Urinary bladder (tissue), 4 donors: ENCODE measurements at places on chromosomes 3 and 15. TPM values are rescaled to one million over a fixed set of nuclear protein-coding genes. Genes with fewer than 3 reads are reported as not detected.

DNA sequence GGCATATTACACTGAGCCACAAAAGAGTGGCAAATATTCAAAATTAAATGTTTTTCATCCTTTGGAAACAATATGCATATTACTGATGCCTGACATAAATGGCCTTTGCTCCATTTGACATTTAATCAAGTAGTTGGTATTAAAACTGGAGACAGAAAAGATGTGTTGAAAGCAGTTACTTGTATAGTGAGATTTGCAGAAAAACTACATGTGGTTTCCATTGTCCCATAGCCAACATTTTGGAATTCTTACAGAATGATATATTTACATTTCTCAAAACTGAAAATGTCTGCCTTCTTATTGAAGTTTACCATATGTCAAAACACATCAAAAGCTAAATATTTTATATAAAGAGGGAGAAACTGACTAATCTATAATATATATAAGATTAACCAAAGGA lies 21.6 kb downstream of the SHOX2 start:
- DNase-seq: no peak

The CD200R1 gene
- polyA plus RNA-seq: 1.1 TPM

DNA sequence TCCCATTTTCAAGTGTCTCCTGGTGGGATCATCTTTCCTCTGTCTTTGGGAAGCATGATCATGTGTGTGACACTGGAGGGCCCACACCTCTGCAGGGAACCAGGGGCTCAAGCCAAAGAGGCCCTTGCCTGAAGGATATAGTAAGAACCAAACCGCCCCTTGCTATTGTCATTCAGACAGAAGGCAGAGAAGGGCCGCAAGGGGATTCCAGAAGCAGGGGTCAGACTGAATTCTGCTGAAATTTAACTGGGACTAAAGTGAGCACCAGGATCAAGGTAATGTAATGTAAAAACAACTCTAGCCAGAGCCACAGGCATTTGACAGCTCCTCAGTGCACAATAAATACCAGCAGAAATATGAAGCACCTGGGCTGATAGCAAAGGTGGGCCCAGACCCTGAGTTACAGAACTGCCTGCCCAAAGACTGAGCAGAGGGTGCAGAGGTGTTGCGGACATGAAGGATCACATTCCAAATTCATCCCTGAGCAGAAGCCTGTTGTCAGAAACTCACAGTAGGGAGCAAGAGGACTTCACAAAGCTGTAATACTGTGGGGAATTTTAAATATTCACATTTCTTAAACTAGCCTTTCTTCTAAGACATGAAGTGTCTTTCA lies 46.0 kb upstream of the RASGRF1 start:
- DNase-seq: no peak

DNA sequence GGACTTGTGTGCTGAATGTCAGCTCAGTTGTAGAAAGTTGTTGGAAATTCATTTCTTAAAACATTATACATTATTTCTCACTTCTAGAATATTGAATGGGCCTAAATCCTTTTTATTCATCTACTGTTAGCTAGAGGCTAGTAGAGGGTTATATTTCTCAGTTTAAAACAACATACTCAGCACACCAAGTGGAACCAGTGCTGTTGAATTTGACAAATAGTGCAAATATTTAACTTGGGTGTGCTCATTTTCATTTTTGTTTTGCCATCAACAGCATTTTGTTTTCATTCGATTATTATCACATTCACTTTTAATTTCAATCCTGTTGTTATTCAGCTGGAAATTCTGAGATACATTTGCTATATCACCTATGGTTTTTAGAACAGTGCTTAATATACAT lies 269.4 kb upstream of the PEX5L start:
- DNase-seq: no peak

DNA sequence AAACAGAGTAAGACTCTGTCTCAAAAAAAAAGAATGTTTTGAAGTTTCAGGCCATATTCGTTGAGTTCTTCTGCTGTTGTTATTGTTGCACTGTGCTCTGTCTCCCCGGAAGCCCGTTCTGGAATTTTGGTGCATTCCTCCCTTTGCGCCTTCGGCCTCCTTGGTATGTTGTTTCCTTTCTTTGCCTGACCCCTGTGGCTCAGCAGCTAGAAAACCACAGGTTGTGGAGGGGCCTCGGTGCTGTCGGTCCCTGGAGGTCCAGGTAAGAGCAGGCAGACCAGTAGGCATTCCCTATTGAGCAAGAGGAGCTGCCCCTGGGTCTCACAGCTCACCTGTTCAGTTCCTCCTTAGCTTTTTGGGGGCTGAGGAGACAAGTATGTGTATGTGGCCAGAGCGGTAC lies 51.0 kb upstream of the DLG1 start:
- no peak for DNase-seq

The ADAMTS9 gene
- polyA plus RNA-seq: 20.7 TPM

DNA sequence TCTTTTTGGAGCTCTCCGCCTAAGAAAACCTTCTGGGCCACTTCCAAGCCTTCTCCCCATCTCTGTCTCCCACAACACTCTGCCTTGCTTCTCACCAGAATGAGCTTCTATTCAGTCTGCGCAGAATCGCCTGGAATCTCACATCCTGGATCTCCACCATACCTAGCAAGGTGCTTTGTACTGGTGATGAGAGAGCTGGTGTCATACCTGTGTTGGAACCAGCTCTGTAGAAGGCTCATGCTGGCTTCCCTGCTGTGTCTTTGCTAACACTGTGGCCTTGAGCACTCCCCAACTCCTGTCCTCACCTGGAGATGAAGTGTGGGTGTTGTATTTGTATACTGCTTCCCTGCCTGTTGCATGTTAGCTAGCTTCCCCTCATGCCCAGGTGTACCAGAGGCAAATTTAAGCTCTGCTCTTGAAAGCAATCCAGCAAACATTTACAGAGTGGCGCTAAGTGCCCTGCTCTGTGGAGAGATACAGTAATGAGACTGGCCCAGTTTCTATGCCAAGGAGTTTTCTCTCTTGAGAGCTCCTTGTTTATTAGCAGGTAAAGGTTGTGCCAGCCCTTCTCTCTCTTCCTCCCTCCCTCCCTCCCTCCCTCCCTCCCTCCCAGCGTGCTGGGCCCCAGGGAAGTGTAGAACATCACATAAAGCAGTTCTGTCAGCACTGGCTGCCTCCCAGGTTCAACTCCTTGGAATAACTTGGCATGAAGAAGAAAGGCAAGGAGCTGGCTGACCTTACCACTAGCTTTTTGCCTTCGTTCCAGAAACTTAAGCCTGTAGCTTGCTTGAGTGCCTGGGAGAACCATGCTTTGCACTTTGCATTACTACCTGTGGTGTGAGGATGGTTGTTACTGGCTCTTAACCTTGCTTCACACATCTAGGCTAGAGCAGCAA lies 54.9 kb downstream of the TRIM71 start:
- DNase-seq: peak; percentile 36

The GPR87 gene
- polyA plus RNA-seq: 4.2 TPM

GRCh38 chr3:11154036-11154952 lies at the start of gene HRH1:
HRH1 (plus strand) TSS chr3:11154493; CDS start chr3:11259038, 104,545 bp downstream.
- DNase-seq: no peak

- no peak for DNase-seq
Measured at GRCh38 chr3:53531749-53532148, 37.3 kb downstream of the CACNA1D start.

The PAQR9 gene
- 0.03 TPM for polyA plus RNA-seq

DNA sequence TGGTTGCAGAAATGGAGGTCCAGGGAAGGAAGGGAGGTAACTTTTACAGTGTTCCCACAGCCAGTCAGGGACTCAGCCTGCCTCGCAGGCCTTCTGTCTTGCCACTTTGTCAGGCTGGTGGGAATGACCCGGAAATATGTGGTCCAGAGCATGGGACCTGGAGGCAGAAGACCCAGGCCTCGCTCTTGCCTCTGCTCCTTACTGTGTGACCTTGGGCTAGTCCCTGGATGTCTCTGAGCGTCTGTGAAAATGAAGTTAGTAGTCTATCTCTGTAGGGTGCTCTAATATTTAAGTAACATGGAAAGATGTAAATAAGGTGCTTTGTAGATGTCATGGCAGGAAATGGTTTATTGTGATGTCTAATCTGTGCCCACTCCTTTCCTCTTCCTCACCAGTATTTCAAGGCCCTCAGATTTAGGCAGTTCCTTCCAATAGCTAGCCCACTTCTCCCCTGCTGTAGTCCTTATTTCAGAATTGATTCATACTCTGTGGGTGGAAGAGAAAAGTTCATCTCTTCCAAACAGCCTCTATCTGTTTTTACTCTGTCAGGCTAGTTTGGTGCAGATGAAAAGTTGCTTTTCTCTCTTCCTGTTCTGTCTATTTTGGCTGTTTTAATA lies 9.1 kb downstream of the CORO2B start:
- no peak for DNase-seq

- no peak for DNase-seq
Measured at GRCh38 chr3:15979495-15979894, 181.7 kb upstream of the ANKRD28 start.

- no peak for DNase-seq
Measured at GRCh38 chr3:170321321-170322034, 36.0 kb upstream of the SKIL start.

DNA sequence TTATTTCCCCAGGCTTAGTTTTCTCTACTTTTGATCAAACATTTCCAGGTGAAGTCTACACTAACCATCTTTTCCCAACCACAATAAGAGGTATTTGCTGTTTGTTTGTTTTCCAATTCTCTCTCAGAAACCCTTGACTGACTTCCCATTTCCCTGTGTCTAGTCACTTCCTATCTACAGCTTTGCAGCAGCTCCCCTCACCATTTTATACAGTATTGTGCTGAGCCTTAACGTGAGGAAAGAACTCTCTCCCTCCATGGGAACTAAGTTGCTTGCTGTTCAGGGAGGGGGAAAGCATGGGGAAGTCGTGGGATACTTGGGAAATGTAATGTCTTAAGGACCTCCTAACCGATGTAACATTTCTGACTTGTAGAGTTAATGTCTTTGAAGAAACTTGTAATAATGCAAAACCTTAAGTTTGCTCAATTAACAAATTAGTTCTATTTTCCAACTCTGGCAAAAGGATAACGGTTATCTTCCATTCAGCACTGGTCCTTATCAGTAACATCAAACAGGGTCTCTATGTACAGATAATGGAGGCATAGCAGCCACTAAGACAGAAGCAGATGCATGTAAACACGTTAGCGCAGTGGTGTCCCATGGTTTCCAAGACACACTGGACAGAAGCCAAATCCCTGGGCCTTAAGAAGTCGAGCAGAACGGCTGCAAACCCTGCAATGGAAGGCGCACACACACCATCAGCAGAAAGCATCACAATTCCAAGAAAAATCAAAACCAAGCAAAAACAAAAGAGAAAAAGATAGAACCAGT lies 39.7 kb downstream of the NPTN start:
- peak; percentile 18 for DNase-seq

The SKOR1 gene
- 0.60 TPM for polyA plus RNA-seq

DNA sequence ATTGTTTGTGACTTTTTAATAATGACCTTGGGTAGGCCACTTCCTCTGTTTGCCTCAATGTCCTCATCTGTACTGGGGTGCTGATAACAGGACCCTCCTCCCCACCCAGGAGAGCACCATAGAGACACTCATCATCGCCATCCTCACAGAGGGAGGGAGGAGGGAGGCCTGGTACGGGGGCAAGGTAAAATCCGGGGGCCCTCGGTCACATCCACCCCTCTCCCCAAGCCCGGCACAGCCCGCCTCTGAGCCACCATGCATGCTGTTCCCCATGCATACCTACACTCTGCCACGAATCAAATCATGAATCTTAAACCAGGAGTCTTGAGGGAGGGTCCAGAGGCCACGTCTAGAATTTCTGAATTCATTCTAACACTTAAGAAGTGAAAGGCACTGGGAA lies 74.9 kb upstream of the IQSEC1 start:
- no peak for DNase-seq

DNA sequence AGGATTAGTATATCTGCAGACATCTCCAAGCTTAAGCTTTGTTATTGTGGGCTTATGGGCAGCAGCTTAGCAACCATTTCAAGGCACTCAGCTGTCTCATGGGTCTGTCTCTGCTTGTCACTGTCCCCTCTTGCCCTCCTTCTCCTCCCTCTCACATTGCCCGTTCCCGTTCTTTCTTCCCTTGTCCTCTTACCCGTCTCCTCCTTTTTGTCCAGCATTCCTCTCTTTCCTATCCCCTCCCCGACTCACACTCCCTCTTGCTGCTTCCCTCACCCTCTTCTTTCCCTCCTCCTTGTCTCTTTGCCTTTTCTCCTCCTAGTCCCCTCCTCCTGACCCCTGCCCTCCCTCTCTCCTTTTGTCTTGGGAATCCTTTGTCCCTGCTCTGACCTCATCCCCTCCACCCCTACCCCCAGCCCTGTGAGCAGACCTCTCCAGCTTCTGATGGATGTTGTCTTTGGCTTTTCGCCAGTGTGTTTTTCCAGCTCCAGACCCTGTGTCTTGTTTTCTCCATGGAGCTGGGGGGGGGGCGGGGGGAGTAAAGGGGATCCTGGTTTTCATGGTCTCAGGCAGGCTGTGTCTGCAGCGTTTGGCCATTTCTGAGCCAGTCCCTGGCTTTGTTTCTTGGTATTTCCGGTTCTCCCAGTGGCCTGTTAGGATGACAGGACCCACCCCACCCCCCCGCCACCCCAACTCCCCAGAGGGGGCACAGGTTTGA lies 47.9 kb upstream of the TRAK1 start:
- no peak for DNase-seq

- no peak for DNase-seq
Measured at GRCh38 chr3:182794455-182795388, 1.4 kb downstream of the ATP11B start.
